Left ventricle myocardium inferior (tissue), 1 donor: ENCODE measurements at places on chromosomes 2 and 18.

GRCh38 chr2:127932199-127932876, 46.6 kb upstream of the AMMECR1L start:
- DNase-seq, result no peak

DNA sequence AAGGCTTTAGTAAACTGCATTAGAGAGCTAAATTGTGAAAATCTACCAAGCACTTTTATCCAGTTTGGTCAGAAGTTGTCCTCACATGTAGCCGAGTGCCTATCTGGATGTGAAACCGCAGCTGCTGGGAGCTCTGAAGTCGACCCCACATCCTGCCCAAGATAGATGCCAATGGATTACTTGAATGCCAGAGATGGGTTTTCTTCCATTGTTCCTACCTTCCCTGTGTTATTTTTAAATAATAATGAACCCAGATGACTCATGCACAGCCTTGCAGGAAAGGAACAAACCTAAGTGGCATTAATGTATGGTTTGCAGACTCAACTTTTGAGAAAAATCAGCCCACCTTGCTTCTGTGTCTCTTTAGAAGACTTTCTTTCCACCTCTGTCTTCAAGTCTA, 408.5 kb downstream of the FBXO15 start:
- DNase-seq, result no peak

DNA sequence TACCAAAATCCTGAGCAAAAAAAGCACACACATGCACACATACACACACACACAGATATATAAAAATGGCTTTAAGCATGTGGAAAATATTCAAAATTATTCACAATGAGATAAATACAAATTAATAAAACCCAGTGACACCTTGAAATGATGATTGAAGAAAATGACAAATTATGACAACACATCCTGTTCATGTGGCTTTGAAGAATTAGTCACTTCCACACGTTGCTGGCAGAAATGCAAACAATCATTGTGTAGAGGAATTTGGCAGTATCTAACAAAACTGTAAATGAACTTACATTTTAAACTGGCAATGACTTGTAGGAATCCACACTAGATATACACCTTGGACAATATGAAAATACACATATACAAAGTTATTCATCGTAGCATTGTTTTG, 95.8 kb upstream of the RGPD4 start:
- DNase-seq, result no peak

DNA sequence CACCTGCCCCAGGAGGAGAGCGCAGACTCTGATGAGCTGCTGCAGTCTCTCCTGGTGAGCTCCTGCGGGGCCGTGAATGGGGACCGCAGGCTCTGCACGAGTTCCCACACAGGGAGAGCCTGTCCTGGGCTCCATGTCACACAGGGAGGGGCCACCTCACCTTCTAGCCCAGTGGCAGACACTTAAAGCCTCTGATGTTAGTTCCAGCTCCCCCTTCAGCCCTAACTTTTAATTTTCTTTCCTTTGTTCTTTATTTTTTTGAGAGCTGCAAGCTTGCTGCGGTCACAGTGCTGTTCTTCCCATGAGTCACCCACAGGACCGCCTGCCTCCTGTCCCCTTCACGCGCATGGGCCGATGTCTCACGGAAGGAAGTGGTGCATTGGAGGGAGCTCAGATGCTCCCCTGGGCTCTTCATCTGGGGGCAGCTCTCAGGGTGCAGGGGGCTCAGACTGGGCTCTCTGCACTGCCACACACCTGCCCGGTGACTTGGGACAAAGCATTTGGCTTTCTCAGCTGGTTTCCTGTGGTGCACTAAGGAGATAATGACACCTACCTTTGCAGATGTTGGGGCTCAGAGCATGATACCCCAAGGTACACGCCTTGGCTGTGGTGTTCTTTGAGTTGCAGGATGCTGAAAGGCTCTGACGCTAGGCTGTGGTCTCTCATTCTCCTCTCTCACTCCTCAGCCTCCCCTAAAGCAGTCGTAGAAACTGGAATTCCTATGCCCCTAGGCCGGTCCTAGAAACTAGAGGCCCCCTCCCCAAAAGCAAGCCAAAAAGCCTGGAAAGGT, 37.2 kb upstream of the PXDN start:
- no peak for DNase-seq

- DNase-seq, result no peak
These were observed 12.4 kb downstream of the RALB start for GRCh38 chr2:120265006-120265405.

GRCh38 chr2:28956415-28956826, 24.7 kb upstream of the TOGARAM2 start:
- no peak for DNase-seq

DNA sequence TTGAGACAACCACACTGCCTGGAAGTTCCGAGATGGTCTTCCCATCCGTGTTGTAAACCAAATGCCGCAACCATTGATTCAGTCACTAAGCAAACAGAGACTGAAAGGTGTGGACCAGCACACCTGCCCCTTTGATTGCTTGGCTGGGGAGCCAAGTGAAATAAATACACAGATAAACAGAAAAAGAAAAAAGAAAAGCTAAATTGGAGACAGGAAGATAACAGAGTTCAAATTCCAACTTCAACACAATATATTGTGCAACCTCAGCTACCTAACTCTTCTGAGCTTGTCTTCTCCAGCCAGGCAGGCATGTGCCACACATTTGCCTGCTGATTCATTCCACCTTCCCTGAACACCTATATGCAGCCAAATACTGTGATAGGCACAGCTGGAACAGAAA, 110.9 kb downstream of the PID1 start:
- no peak for DNase-seq

DNA sequence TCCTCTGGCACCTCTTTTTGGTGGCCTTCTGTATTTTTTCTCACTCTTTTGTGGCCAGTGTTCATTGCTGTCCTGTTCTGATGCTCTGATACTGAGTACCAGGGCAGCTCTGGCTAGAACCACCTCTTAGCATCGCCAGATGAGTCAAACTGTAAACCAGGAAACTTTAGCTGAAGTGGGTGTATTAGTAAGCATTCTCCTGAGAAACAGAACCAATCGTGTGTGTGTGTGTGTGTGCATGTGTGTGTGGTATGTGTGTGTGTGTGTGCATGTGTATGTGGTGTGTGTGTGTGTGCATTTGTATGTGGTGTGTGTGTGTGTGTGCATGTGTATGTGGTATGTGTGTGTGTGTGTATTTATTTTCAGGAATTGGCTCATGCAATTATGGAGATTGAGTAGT, 166.3 kb upstream of the SKOR2 start:
- DNase-seq, result no peak

DNA sequence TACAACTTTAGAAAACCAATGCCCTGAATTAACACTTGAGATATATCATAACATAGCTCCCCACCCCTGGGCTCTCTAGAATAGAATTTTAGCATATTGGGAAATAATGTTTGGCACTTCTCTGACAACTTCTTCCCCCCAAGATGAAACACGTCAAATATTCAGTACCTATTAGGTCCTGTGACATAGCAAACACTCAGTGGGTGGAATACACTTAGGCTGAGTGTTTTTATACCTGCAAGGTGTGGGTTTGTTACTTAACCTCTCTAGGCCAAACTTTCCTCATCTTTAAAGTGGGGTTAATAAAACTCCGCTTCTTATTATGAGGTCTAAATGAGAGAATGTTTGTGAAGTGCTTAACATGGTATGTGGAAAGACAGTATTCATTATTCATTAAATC, 56.1 kb downstream of the LAMA3 start:
- DNase-seq, result no peak

DNA sequence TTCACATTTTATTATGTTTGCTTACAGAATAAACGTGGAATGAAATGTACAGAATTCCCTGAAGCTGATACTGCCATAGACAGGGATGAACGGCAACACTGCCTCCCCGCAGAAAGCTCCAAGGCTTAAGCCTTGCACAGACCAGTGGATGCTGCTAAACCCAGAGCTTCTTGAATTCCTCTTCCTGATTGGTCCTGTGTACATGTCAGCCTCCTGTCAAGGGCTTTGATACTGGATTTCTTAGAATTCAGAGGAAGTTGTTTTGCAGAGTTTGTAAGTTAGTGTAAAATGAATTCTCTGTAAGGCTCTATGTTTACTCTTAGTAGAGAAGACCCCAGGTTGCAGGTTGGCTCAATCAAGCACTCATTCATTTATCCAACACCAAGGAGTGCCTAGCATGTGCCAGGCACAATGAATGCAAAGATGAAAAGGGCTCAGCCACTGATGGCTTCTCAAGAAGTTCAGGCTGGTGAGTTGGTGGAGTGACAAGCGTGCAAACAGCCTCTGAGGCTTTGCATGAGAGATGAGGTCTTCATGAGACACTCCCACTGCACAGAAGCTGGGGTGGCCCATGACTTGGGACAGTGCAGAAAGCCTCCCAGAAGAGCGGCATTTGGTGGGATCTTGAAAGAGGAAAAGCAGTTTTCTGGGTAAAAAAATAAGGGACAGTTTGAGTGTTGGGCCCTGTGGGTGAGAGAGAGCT, 50.4 kb downstream of the ACKR3 start:
- no peak for DNase-seq

DNA sequence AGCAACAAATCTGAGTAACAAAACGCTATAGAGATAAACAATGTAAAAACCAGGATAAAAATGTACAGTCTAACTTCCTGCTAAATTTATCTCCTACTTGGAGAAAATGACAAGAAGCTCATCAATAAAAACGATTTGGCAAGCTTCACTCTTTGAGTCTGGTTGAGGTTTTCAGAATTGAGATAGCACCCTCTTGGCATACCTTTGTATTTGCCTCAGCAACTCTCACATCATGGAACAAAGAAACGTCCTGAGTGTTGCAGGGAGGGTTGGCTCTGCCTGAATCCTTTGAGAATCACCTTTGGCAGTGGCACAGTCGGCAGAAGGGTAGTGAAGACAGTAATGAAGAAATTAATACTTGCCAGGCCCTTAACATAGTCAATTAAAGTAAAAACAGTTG, 430.6 kb downstream of the GRB14 start:
- DNase-seq, result no peak

GRCh38 chr2:9979977-9980376, 28.5 kb downstream of the GRHL1 start:
- no peak for DNase-seq

DNA sequence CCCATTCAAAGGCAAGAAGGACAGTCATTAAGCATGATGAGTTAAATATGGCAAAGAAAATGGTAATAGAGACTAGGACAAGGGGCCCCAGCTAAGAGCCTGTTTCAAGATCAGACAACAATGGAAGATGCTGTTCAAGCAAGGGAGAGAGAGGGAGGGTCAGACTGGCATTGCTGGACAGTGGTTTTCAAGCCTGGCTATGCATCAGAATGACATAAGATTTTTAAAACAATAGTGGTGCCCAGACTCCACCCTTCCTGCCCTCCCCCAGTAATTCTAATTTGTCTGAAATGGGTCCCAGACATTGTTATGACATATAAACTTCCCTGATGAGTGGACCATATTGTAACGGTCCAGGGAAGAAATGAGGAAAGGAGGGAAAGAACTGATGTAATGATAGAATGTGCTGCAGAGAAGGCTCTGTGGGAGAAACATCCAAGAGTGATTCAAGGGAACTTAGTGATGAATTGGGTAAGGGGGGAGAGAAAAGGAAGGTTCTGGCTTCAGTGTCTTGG, 112.9 kb upstream of the TRIB2 start:
- no peak for DNase-seq

GRCh38 chr2:85909005-85909404, 20.2 kb upstream of the ST3GAL5 start:
- DNase-seq, result no peak
